ENCODE measurements at places on chromosomes 16 and 17. TPM values are rescaled to one million over a fixed set of nuclear protein-coding genes. Genes with fewer than 3 reads are reported as not detected.

The CD300LF gene
- total RNA-seq = 3.1 TPM

GRCh38 chr16:19840524-19841110, 44.0 kb downstream of the GPRC5B start:
- no peaks in the 10 kb centered on the region for H3K4me1 ChIP-seq
- no peaks in the 10 kb centered on the region for H3K36me3 ChIP-seq
- H3K4me3 ChIP-seq = no peak overlapping the region
- DNase-seq = no peak
- no peaks in the 10 kb centered on the region for H3K27me3 ChIP-seq
- H3K27ac ChIP-seq = no peak overlapping the region

DNA sequence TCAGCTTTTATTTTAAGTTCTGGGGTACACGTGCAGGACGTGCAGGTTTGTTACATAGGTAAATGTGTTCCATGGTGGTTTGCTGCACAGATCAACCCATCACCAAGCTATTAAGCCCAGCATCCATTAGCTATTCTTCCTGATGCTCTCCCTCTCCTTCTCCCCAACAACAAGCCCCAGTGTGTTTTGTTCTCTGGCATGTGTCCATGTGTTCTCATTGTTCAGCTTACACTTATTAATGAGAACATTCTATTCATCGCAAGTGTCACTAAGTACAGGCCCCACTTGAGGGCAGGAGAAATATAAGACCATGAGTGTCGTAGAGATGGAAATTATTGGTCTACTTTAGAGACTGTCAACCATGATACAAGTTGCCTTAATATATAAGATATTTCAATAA, 615.1 kb downstream of the CDH8 start:
- no peak overlapping the region for H3K4me3 ChIP-seq
- no peaks in the 10 kb centered on the region for H3K36me3 ChIP-seq
- no peak for DNase-seq
- H3K27ac ChIP-seq = no peak overlapping the region
- no peaks in the 10 kb centered on the region for H3K4me1 ChIP-seq

- no peak overlapping the region for H3K4me3 ChIP-seq
- no peaks in the 10 kb centered on the region for H3K27me3 ChIP-seq
- no peaks in the 10 kb centered on the region for H3K36me3 ChIP-seq
- no peaks in the 10 kb centered on the region for H3K4me1 ChIP-seq
Observed at GRCh38 chr17:63925615-63926014, 6.5 kb downstream of the CD79B start.

GRCh38 chr16:74635303-74635702, 28.4 kb upstream of the GLG1 start:
- no peaks in the 10 kb centered on the region for H3K4me1 ChIP-seq
- no peaks in the 10 kb centered on the region for H3K27me3 ChIP-seq
- H3K27ac ChIP-seq = peak overlapping the region; percentile 47
- H3K4me3 ChIP-seq = no peak overlapping the region
- H3K36me3 ChIP-seq = peaks cover 2% of the 10 kb centered on the region
- DNase-seq = no peak

DNA sequence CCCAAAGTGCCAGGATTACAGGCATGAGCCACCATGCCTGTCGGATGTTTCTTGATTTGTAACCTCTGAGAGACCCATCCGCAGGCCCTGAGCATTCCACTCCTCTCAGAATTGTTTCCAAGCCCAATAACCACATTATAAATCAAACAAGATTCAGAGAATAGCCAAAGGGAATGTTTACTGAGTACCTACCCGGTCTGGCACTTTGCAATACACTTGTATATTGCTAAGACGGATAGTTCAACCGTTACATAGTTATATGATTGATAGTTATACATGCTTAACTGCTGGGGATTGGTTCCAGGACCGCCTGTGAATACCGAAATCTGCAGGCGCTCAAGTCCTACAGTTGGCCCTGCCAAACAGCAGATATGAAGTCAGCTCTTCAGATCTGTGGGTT, 3.0 kb upstream of the KAT8 start:
- H3K4me1 ChIP-seq = peaks cover 16% of the 10 kb centered on the region
- H3K27me3 ChIP-seq = no peaks in the 10 kb centered on the region
- no peak for DNase-seq
- H3K27ac ChIP-seq = peak overlapping the region; percentile 1
- no peak overlapping the region for H3K4me3 ChIP-seq

DNA sequence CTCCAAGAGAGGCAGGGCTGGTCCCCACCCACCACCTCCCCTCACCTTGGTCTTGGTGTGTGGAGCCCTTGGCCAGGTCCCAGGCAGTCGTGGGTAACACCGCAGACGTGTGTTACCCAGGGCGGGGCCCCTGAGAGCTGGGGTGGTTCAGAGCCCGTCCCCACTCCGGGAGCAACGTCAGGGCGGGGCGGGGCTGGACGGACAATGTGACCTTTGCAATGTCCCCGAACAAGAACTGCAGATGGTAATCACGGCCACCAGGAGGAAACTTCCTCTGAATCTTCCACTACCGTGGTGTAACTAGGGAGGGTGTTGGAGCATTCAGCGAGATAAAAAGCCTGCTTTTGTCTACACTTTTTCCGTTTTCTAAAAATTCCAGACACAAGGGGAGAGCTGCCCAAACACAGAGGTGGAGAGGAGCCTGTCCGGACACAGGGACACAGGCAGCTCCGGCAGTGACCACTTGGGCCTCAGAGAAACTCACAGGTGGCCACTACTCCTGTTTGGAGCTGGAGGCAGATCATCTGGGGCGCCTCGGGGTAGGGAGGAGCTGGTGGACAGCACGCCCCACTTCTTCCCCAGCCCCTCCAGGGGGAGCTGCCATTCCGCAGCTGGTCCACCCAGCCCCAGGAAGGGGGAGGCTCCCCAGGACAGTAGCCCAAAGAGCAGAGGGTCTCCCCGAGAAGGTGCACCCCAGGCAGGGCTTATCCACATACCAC, 14.2 kb upstream of the SLC38A10 start:
- H3K27ac ChIP-seq = peak overlapping the region; percentile 61
- H3K4me1 ChIP-seq = peaks cover 6% of the 10 kb centered on the region
- DNase-seq = peak; percentile 95
- peak overlapping the region; percentile 42 for H3K4me3 ChIP-seq

DNA sequence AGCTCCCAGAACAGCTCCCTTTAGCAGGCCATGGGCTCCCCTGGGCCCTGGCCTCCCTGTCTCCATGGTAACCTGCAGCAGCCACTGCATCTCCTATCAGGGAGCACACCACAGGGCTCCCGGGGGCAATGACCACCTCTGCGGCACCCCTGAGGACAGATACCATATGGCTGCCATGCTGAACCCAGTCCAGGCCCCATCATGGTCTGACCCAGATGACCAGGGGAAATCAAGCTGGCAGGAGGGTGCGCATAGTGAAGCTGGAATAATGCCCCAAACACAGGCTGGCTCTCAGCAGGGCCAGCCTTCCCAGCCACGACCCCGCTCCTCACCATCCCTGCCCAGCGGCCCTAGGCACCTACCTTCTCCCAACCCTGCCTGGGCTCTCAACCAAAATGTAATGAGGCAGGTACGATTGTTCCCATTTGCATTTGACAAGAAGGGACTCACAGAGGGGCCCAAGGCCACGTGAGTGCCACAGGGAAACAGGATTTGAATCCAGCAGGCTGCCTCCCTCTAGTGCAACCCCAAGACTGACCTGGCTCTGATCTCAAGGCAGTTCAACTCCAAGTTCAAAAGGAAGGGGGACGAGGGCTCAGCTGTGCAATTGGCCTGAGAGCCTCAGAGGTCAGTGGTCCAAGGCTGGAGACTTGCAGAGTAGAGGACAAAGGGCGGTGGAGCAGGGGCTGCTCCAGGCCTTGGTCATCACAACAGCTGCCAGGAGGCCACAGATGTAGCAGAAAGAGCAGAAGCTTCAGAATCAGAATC, 2.4 kb downstream of the RUNDC3A start:
- peaks cover 8% of the 10 kb centered on the region for H3K27me3 ChIP-seq
- DNase-seq = no peak
- no peaks in the 10 kb centered on the region for H3K4me1 ChIP-seq
- H3K36me3 ChIP-seq = no peaks in the 10 kb centered on the region
- no peak overlapping the region for H3K4me3 ChIP-seq

DNA sequence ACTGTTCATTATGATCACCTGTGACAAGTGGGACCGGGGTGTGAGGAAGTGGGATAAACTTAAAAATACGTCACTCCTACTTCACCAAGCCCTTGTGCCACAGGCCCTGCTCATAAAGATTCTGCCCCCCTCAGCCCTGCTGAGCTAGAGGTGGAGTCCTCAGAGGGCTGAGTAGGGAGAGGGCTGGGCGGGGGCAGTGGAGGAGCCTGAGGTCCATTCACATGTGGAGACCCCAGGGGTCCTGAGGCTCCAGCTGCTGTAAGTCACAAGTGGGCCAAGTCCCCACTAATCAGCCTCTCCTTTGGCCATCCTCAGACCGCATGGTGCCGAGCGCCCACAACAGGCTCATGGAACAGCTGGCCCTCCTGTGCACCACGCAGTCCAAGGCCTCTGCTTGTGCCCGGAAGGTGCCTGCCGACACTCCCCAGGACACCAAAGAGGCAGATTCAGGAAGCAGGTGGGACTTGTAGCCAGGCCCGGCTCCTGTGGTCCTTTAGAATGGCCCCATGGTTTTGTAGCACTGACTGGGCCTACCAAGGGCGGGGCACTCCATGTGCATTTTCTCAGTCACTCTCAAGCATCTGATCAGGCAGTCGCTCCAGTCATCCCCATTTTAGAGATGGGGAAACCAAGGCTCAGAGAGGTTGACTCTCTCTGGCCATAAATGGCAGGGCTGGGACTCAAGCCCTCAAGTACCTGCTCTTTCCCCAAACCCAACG, 10.4 kb downstream of the DNAAF8 start:
- no peak for DNase-seq
- H3K27ac ChIP-seq = no peak overlapping the region
- H3K4me1 ChIP-seq = no peaks in the 10 kb centered on the region
- no peak overlapping the region for H3K4me3 ChIP-seq
- H3K27me3 ChIP-seq = no peaks in the 10 kb centered on the region

All from kidney (tissue), 22 donors.